ENCODE measurements at places on chromosomes 11 and 22.

DNA sequence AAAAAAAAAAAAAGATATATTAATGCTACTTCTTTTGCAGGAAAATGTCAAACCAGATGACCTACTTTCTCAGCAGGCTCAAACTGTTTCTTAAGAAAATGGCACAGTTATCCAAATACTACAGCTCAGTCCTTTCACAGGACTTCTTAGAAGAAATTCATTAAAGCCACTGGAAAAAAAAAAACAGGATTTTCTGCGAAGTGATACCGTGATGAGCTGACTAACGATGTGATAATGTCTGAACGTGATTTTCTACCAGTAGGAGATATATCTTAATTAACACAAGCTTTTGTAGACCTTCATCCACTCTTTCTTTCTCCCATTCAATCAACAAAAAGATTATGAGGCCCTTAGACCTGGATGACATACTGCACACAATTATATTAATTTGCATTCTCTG, 132.4 kb downstream of the NOX4 start:
- ATAC-seq: no peak

GRCh38 chr22:47471406-47471805, 709.0 kb downstream of the TBC1D22A start:
- ATAC-seq: no peak

GRCh38 chr11:65554057-65554818, 3.9 kb downstream of the LTBP3 start:
- no peak for ATAC-seq

DNA sequence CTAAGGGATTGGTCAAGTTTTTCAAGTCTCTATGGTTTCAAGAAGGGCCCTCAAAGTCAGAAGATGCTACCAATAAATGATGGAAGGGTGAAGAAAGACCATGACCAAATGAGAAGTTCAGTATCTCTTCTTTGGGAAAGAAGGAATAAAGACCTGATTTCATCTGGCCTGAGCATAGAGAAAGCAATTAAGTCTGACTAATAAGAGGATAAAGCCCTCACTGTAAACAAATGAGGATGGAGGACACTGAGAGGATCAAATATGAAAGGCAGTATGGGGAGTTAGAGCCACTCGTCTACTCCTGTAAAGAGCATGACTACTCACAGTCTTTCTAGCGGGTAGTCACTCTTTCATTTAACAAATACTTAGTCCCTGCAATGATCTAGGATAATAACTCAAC, 44.6 kb downstream of the FAM168A start:
- ATAC-seq: no peak

DNA sequence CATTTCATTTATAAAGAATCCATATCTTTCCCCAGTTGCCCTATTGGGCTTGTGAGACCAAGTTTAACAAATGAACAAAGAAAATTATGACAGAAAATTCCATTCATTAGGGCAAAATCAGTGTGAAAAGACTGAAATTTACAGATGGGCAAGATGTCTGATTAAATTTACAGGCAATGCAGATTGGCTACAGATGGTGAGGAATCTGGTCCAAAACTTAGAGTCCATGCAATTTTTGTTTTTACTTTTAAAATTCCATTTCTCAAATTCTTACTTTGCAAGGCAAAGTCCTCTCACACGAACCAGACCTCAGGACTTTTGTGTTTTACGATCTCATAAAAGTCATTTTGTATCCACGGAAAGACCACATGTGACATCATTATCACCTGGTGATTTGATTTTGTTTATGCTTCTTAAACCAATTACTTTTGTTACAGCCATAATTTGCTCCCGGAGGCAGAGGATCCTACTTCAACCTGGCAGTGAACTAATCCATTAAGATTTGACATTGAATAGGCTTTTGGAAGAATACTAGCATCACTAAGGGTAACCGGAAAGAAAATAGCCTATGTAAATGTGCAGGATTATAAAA, 843.7 kb upstream of the CHORDC1 start:
- no peak for ATAC-seq

GRCh38 chr11:46696212-46696558, 4.2 kb downstream of the ARHGAP1 start:
- no peak for ATAC-seq

Data from stimulated activated memory B cell treated with anti-CD40 and anti-IgM and Interleukin-4, amounts not matched to agents 10 μg/mL and 1 μg/mL and 100 μg/mL, for 72 hours (primary cell).